ENCODE measurements at places on chromosomes 2 and 18. TPM values are rescaled to one million over a fixed set of nuclear protein-coding genes. Genes with fewer than 3 reads are reported as not detected.

GEN1 gene
- total RNA-seq: 9.4 TPM

ZRANB3 gene
- total RNA-seq: 8.3 TPM

ITSN2 gene
- total RNA-seq: 30.0 TPM

RBM45 gene
- total RNA-seq: 18.5 TPM

HJURP gene
- total RNA-seq: 2.6 TPM

LDAH gene
- total RNA-seq: 23.0 TPM

ERFE gene
- 2.9 TPM for total RNA-seq

PRKAG3 gene
- total RNA-seq: not detected

DOCK10 gene
- total RNA-seq: 82.3 TPM

UGT1A1 gene
- total RNA-seq: not detected

REG1B gene
- not detected for total RNA-seq

ITGB6 gene
- total RNA-seq: 0.61 TPM

PSTPIP2 gene
- total RNA-seq: 3.9 TPM

CKAP2L gene
- total RNA-seq: 3.0 TPM

RPIA gene
- 6.2 TPM for total RNA-seq

KCNG2 gene
- total RNA-seq: not detected

EVX2 gene
- total RNA-seq: under 0.01 TPM

PCARE gene
- total RNA-seq: not detected

TIGD1 gene
- 6.5 TPM for total RNA-seq

PLA2R1 gene
- total RNA-seq: 30.8 TPM

LOXHD1 gene
- not detected for total RNA-seq

DSC2 gene
- total RNA-seq: 0.12 TPM

PLCL1 gene
- 1.6 TPM for total RNA-seq

ALLC gene
- total RNA-seq: not detected

AAK1 gene
- 85.7 TPM for total RNA-seq

SERPINB13 gene
- total RNA-seq: not detected

MTX2 gene
- total RNA-seq: 20.8 TPM

SANBR gene
- 10.2 TPM for total RNA-seq

TRABD2A gene
- 0.36 TPM for total RNA-seq

ARHGAP15 gene
- total RNA-seq: 0.49 TPM

ARHGAP25 gene
- 1.3 TPM for total RNA-seq

FANCL gene
- total RNA-seq: 11.7 TPM

SCN3A gene
- not detected for total RNA-seq

CDH19 gene
- not detected for total RNA-seq

SF3B6 gene
- 70.6 TPM for total RNA-seq

CCDC74A gene
- total RNA-seq: 12.0 TPM

CCDC102B gene
- 17.2 TPM for total RNA-seq

MYL1 gene
- not detected for total RNA-seq

TPO gene
- total RNA-seq: not detected

DHRS9 gene
- total RNA-seq: not detected

YWHAQ gene
- 269 TPM for total RNA-seq

MC5R gene
- total RNA-seq: not detected

PLCD4 gene
- total RNA-seq: 6.7 TPM
